ENCODE measurements at places on chromosomes 2 and 18.

DNA sequence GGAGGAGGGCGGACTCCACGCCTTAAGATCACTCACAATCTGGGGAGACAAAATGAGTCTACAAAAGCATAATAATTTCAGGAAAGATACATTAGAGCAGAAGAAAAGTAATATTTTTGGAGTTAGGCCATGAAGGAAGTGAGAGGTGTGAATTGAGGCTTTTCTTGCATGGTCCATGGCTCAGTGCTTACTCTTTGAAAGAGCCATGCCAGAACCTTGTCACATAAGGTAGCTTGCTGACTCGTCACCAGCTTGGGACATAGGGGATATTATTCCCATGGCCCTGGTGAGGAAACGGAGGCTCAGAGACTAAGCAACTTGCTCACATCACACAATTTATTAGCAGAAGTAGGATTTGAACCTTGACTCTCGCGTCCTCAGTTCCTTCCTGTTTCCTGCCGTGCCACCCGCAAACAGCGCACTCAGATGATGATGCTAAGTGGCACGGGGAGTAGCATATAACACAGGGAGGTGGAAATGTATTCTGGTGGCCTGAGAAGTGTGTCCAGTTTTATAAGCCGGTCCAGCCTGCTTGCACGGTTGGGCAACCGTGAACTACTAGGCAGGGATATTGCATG lies 312.2 kb upstream of the EPAS1 start:
- no peak for DNase-seq

GRCh38 chr2:135532581-135532980 lies 1.3 kb downstream of the R3HDM1 start:
- peak; percentile 20 for DNase-seq

GRCh38 chr18:79515944-79516351 lies 120.2 kb downstream of the NFATC1 start:
- no peak for DNase-seq

DNA sequence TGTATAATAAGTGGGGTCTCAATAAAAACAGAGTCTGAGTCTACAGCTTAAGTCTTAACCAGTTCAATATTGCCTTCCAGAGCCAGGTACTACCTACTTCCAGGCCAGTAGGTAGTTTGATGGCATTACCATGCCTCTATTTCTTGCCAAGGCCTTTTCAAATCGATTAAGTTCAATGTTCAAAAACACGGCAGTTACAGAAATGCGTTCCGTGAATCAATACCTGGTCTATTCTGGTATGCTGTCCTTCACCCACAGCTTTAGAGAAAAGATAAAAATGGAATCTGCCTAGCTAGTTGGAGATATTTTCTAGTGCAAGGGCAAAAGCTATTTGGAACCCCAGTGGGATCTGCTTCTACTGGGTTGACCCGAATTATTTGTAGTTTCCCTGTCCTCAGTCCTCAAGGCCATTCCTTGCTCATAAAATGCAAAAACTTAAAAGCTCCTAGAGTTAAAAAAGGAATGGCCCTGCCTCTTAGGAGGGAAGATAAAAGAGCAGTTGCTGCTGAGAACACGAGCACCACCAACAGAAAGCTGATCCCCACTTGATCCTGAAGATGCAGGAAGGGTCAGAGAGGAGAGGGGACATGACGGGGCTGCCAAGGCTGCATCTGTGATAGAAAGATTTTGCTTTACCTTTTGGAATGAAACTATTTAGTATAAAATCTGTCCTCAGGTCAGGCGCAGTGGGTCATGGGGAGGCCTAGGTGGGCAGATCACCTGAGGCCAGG lies 109.6 kb upstream of the SCG2 start:
- no peak for DNase-seq

DNA sequence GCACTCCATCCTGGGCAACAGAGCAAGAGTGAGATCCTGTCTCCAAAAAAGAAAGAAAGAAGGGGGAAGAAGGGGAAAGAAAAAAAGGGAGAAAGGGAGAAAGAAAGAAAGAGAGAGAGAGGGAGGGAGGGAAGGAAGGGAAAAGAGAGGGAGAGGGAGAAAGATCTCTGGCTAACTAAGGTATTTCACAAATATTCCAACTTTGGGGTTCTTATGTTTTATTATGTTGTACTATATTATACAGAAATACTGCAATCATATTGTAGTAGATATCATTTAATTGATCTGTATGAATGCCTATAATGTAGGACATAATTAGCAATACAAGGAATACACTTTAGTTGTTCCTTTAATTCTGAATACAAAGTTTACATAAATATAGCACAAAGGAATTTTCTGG lies 70.1 kb upstream of the STAM2 start:
- no peak for DNase-seq

- no peak for DNase-seq
Measured at GRCh38 chr2:73350035-73350691, 35.5 kb upstream of the ALMS1 start.

DNA sequence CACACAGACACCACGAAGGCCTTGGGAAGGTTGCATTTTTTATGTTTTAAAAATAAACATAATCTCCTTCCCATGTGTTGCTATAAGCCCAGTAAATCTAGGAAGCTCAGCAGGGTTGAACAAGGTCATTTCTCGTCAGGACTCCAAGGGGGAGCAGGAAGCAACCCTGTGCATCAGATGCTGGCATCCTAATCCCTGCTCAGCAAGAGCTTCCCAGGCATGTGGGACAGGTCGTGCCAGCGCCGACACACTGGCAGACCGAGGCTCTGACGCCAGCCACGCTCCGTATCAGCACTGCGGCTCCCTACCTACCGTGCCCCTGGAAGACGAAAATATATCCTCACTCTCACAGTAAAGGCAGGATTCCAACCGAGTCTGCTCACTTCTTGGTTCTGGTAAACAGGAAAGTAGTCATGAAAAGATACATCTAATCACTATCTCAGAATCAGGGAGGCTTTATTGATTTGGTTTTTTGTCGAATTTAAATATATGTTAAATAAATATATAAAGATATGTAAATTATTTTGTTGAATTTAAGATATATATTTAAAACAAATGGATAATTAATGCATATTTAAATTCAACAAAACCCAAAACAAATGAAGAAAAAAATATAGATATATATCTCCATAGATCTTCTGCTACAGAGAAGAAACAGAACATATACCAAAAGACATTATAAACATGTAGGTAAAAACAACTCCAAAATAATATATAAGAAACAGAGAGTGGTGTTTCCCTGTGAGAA lies 61.4 kb downstream of the TXNL1 start:
- no peak for DNase-seq

GRCh38 chr2:6826081-6826913 lies 39.4 kb downstream of the CMPK2 start:
- peak; percentile 20 for DNase-seq

- DNase-seq, result no peak
Measured at GRCh38 chr2:173962031-173962430, 3.1 kb downstream of the SP3 start.

GRCh38 chr2:157468931-157469708 lies 25.2 kb upstream of the CYTIP start:
- peak; percentile 72 for DNase-seq

GRCh38 chr18:34981487-34981886 lies 59.7 kb upstream of the MAPRE2 start:
- no peak for DNase-seq

- DNase-seq, result no peak
Measured at GRCh38 chr2:94980406-94980805, 45.1 kb upstream of the MAL start.

DNA sequence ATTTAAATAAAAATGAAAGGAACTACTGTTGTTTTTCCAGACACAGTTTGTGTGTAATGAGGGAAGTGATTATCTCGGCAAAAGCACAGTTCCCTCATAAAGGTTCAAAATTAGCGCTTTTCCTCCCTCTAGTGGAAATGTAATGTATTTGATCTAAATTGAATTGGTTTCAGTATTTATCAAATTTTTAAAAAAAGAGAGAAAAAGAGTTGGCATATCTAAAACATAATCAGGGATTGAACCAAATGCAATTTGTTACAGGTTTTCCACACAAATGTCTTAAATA lies 37.5 kb downstream of the CMPK2 start:
- DNase-seq, result peak; percentile 51

GRCh38 chr18:36372903-36373311 lies 75.4 kb downstream of the FHOD3 start:
- DNase-seq, result peak; percentile 77

- DNase-seq, result no peak
Measured at GRCh38 chr2:8721410-8721809, 39.6 kb downstream of the ID2 start.

GRCh38 chr2:37460896-37461229 lies 116.4 kb downstream of the QPCT start:
- DNase-seq, result no peak

- DNase-seq, result no peak
Measured at GRCh38 chr2:27446057-27446456, 3.9 kb downstream of the KRTCAP3 start.

DNA sequence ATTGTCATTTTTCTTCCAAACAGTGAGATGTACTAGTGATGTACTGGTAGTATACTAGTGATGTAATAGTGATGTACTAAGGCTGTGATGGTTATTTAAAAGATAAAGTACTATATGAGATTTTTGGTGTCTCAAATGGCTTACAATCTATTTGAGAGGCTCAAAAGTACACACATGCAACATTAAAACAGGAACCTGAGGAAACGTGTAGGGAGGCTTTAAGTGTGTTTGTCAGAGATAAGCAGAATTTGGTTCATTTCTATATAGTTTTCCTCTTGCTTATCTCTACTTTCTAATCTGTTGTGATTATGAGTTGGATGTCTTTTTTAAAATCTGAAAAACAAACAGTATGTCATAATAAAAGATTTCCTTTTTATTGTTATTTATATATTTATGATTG lies 100.9 kb upstream of the SERTAD2 start:
- DNase-seq, result no peak

DNA sequence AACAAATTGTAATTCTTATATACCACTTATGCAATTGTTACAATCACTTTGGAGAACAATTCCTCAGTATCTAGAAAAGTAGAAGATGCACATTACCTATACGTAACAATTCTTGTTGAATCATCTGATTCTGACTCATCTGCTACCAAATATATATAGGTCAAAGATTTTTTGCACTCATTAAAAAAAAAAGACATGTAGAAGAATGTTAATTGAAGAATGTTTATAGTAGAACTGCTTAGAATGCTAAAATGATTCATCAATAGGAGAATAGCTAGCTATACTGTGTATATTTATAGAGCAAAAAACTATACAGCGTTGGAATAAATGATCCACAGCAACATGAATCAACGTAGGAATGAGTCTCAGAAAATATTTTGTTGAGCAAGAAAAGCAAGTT lies 29.5 kb upstream of the STAT1 start:
- DNase-seq, result no peak

GRCh38 chr2:221410487-221410886 lies 161.6 kb downstream of the EPHA4 start:
- no peak for DNase-seq

DNA sequence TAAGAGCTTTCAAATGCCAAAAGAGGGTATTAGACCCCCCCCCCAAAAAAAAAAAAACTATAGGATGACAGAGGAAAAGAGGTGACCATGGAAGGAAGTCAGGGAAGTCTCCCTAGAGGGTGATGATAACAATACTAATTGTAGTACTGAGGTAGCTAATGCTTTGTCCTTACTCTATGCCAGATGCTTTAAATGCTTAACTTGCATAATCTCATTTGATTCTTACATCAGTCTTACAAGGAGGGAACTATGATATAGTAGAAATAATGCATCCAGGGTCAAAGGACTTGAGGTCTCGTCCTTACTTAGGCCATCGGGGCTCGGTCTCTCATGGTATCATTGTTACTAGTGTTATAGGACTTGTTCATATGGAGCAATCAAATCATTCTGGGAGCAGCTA lies 9.1 kb downstream of the IDH1 start:
- DNase-seq, result no peak

DNA sequence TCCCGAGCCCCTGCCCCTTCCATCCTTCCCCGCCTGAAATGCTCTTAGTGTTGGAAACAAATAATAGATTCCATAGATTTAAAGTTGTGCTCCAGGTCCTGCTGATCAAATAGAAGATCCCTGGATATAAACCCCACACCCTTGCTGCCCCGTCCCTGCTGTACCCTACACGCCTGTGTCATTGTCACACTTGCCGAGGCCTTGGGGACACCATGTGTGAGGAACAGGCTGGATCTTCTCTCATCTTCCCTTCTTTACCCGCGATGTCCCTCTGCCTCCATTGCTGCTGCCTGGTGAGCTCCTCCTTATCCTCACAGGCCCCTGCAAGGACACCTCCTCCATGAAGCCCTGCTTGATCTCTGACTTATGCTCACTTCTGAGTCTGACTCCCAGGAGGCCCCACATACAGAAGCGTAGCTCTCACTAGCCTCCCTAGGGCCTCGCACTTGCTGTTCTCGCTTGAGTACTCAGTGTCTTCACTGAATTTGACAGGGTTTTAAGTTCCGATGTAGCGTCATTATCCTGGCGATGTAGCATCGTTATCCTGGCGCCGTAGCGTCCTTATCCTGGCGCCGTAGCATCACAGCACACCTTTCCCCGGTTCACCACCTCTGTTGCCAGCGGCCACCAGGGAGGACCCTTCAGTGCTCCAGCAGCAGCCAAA lies 221.9 kb downstream of the NDUFA10 start:
- DNase-seq, result no peak

GRCh38 chr2:231531883-231532755 lies 1.9 kb upstream of the NMUR1 start:
- DNase-seq, result no peak

DNA sequence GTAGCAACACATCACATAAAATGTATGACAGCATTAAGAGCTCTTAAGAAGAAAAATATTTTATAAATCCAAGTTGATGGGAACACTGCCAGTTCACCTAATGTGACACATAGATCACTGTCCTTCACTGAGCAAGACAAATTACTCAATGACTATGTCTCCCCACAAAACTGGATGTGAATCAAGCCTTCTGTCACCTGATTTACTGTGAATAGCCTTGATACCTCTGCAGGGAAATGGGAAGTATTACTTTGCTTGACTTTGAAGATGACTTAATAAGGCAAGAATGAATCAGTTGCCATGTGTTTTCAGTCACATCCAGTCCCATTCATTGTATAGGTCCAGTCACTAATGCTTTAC lies 94.6 kb downstream of the NYAP2 start:
- no peak for DNase-seq

- DNase-seq, result no peak
Measured at GRCh38 chr2:105502625-105503334, 103.9 kb upstream of the FHL2 start.

GRCh38 chr2:175567435-175568061 lies 386.0 kb upstream of the ATP5MC3 start:
- DNase-seq, result no peak

GRCh38 chr2:221518201-221518934 lies 53.7 kb downstream of the EPHA4 start:
- no peak for DNase-seq

GRCh38 chr2:240460781-240461431 lies 25.4 kb downstream of the GPC1 start:
- DNase-seq, result no peak

- DNase-seq, result no peak
Measured at GRCh38 chr18:23012249-23012648, 79.1 kb downstream of the RBBP8 start.
